ENCODE measurements at places on chromosomes 12 and 14. TPM values are rescaled to one million over a fixed set of nuclear protein-coding genes. Genes with fewer than 3 reads are reported as not detected.
A peak's percentile ranks its signal among the peaks of the same experiment; 100 is the strongest.

DNA sequence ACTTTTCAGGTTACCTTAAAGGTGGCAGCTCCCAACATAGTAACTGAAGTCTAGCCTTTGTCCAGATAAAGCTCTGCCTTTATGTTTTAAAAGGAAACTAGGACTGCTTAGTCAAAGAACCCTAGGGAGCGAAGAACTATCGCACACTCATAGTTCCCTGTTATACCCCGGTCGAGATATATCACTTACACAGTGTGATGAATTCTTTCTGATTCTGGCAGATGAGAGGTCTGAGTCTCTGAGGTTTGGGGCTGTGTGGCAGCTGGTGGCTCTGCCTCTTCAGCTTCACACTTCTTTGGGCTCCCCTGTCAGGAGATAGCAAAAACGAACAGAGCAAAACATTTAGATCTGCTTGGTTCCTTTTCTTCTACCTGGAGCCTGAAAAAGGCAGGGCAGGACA is 17.0 kb downstream of the ACIN1 start:
- peak overlapping the region; percentile 40 for H3K27ac ChIP-seq
- peaks cover 7% of the 10 kb centered on the region for H3K4me1 ChIP-seq
- no peaks in the 10 kb centered on the region for H3K27me3 ChIP-seq
- H3K4me3 ChIP-seq: no peak overlapping the region
- no peak for DNase-seq

DNA sequence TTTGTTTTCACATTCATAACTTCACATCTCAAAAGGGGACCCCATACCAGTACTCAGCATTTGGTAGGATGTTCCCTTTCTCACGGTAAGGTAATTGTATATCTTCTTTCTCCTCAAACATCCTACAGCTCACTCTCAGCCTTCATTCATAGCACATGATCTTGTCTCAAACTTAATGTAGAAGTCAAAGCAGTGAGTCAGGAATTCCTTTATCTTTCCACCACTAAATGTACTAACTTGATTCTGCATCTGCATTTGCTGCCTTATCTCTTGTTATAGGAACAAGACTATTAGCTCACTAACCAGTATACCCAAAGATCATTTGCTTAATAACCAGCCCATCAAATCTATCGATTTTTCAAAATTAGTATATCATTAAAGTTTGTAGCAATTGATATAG is 22.9 kb downstream of the CPSF2 start:
- H3K27me3 ChIP-seq: no peaks in the 10 kb centered on the region
- H3K4me1 ChIP-seq: no peaks in the 10 kb centered on the region

- no peak overlapping the region for H3K27ac ChIP-seq
- no peaks in the 10 kb centered on the region for H3K27me3 ChIP-seq
- no peak overlapping the region for H3K4me3 ChIP-seq
- no peak for DNase-seq
- H3K36me3 ChIP-seq: no peaks in the 10 kb centered on the region
These were observed 656.8 kb downstream of the VRK1 start for GRCh38 chr14:97453991-97454390.

- DNase-seq: no peak
- no peak overlapping the region for H3K27ac ChIP-seq
- no peaks in the 10 kb centered on the region for H3K4me1 ChIP-seq
- no peaks in the 10 kb centered on the region for H3K27me3 ChIP-seq
These were observed 21.4 kb downstream of the AGAP2 start for GRCh38 chr12:57717131-57717530.

- H3K4me1 ChIP-seq: no peaks in the 10 kb centered on the region
- no peaks in the 10 kb centered on the region for H3K27me3 ChIP-seq
- no peak overlapping the region for H3K4me3 ChIP-seq
- peaks cover 4% of the 10 kb centered on the region for H3K36me3 ChIP-seq
These were observed 79.2 kb downstream of the HECTD4 start for GRCh38 chr12:112303004-112303403.

DNA sequence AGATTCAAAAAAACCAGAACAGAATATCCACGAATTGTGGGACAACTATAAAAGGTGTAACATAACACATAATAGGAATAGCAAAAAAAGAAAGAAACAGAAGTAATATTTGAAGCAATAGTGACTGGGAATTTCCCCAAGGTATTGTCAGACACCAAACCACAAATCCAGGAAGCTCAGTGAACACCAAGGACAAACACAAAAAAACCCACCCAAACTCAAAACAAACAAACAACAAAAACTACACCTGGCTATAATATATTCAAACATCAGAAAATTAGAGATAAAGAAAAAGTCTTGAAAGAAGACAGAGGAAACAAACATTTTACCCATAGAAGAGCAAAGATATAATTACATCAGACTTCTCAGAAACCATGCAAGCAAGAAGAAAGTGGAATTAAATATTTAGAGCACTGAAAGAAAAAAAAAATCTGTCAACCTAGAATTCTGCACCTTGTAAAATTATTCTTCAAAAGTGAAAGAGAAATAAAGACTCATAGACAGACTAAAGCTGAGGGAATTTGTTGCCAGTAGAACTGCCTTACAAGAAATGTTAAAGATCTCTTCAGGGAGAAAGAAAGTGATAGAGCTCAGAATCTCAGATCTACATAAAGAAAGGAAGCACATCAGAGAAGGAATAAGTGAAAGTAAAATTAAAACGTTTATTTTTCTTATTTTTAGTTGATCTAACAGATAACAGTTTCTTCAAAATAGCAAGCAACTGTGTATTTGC is 12.1 kb upstream of the HMGA2 start:
- no peaks in the 10 kb centered on the region for H3K4me1 ChIP-seq
- no peak for DNase-seq
- H3K27me3 ChIP-seq: no peaks in the 10 kb centered on the region
- H3K27ac ChIP-seq: no peak overlapping the region
- H3K36me3 ChIP-seq: no peaks in the 10 kb centered on the region

- no peaks in the 10 kb centered on the region for H3K4me1 ChIP-seq
- no peaks in the 10 kb centered on the region for H3K27me3 ChIP-seq
- no peak for DNase-seq
- H3K36me3 ChIP-seq: no peaks in the 10 kb centered on the region
These were observed 33.1 kb downstream of the MAPK1IP1L start for GRCh38 chr14:55084401-55085059.

GRCh38 chr12:29212682-29213403 is 63.8 kb downstream of the FAR2 start:
- H3K36me3 ChIP-seq: no peaks in the 10 kb centered on the region
- DNase-seq: no peak
- H3K27ac ChIP-seq: no peak overlapping the region
- no peaks in the 10 kb centered on the region for H3K27me3 ChIP-seq

DNA sequence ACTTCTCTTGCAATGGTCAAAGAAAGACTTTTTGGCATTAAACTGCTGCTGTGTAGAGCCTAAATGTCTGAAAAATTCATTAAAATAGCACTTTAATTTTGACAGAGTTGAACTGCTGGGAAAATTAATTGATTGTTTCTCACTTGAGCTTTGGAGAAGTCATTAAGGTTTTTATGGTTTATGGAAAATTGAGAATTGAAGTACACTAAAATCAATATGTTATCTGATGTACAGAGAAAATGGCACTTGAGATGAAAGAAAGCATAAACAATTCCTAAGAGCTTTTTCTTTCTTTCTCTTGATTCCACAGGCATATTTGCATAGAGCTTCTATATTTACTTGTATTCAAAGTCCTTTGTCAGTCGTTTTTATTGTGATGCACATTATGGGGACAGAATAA is 188.5 kb upstream of the CAND1 start:
- H3K36me3 ChIP-seq: no peaks in the 10 kb centered on the region
- H3K4me3 ChIP-seq: no peak overlapping the region
- no peak overlapping the region for H3K27ac ChIP-seq
- no peaks in the 10 kb centered on the region for H3K4me1 ChIP-seq

DNA sequence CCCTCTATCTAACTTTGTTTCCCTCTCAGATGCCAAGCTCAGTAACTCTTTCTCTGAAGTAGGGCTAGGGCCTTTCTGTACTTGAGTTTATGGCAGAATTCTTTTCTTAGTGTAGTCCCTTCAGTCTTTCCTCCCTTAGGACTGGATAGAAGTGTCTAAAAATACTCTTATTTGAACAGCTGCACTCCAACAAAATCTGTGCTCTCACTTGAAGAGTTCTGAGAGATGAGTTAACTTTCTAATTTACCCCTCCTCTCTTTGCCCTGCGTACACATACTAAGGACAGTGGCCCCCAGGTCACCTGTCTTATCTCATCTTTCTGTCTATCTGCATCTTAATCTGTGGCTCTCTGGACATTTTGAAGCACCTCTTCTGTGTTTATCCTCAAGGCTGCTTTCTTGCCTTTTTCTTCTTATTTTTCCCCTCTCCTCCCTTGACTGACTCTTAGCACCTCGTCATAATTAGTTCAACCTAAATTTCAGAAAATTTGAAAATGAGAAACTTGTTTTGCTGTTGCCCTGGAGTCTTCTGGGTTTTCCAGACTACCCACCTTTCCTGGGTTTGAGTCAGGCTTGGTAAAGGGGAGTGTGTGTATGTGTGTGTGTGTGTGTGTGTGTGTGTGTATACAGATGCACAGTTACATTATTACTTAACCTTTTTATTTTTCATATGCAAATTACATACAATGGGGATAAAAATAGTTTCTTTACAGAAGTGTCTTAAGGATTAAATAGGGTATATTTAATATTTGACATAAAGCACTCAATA is 23.9 kb downstream of the NCKAP1L start:
- H3K4me1 ChIP-seq: no peaks in the 10 kb centered on the region
- no peak overlapping the region for H3K4me3 ChIP-seq
- H3K27ac ChIP-seq: no peak overlapping the region
- peaks cover 94% of the 10 kb centered on the region for H3K36me3 ChIP-seq
- DNase-seq: no peak

- H3K4me3 ChIP-seq: no peak overlapping the region
- no peak for DNase-seq
- H3K36me3 ChIP-seq: no peaks in the 10 kb centered on the region
- H3K27me3 ChIP-seq: no peaks in the 10 kb centered on the region
- no peak overlapping the region for H3K27ac ChIP-seq
- no peaks in the 10 kb centered on the region for H3K4me1 ChIP-seq
These were observed 89.8 kb downstream of the ZFP36L1 start for GRCh38 chr14:68703093-68703492.

DNA sequence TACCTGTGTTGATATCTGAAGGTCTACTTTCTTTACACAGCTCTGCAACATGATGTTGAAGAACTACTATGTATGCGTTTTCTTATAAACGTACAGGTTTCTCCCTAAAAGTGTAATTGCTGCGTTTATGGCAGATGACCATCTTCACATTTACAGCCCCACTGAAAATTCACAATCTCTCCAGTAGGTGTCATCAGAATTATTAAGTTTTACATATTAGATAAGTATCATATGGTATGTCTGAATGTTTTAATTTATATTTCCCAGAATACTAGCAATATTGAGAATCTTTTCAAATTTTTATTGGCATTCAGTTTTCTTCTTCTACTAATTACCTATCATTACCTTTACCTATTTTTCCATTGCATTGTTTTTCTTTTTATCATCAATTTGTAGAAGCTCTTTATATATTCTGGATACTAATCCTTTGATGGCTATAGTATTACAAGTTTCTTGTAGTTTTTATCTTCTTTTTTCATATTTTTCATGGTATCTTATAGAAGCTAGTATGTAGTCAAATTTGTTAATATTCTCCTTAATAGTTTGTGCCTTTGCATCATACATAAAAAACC is 123.5 kb downstream of the CAPZA3 start:
- H3K4me3 ChIP-seq: no peak overlapping the region
- no peaks in the 10 kb centered on the region for H3K36me3 ChIP-seq
- no peak overlapping the region for H3K27ac ChIP-seq
- DNase-seq: no peak
- no peaks in the 10 kb centered on the region for H3K4me1 ChIP-seq

GRCh38 chr14:92578511-92578910 is 64.9 kb downstream of the RIN3 start:
- H3K27me3 ChIP-seq: no peaks in the 10 kb centered on the region
- H3K36me3 ChIP-seq: no peaks in the 10 kb centered on the region
- H3K4me3 ChIP-seq: no peak overlapping the region
- H3K4me1 ChIP-seq: peaks cover 71% of the 10 kb centered on the region
- DNase-seq: no peak
- H3K27ac ChIP-seq: no peak overlapping the region

DNA sequence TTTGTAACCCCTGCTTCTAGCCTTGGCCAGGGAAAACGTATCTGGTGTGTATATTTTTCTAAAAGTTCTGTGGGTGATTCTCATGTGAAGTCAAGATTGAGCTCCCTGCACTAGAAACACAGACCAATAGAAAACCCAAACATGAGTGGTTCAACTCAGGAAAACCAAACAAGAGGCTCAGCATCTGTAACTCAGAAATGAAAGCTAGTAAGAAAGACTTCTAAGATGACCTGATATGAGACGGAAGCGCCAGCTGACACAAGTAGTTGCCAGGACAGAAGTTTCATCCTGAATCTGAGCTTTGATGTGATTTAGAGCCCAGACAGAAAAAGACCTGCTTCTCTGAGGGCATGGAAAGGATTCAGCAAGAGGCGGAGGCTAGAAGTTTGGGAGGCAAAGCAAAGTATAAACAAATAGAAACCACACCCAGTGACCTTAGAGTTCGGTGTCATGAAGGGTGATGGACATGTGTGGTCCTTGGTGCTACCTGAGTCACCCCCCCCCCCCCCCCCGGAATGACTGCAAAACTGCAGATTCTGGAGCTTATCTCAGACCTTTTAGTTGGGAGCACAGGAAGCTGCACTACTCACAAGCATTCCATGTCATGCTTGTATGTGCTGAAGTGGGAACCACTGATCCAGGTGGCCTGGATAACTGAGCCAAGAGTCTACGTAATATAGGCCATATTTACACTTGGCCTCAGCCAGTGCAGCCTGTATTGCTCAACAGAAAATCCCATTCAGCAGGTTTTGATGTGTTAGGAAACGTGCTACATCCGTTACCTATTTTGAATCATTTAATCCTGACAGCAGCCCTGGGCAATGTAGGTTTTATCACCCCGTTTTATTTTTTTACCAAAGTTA is 191.3 kb downstream of the ANO6 start:
- peaks cover 29% of the 10 kb centered on the region for H3K36me3 ChIP-seq
- no peak overlapping the region for H3K4me3 ChIP-seq
- H3K4me1 ChIP-seq: no peaks in the 10 kb centered on the region
- no peaks in the 10 kb centered on the region for H3K27me3 ChIP-seq

GRCh38 chr12:66713984-66714383 is 35.1 kb upstream of the GRIP1 start:
- peak overlapping the region; percentile 27 for H3K4me3 ChIP-seq
- H3K4me1 ChIP-seq: peaks cover 17% of the 10 kb centered on the region
- DNase-seq: no peak
- H3K27ac ChIP-seq: no peak overlapping the region
- H3K27me3 ChIP-seq: no peaks in the 10 kb centered on the region
- H3K36me3 ChIP-seq: no peaks in the 10 kb centered on the region

GRCh38 chr14:91731986-91732385 is at the start of gene CATSPERB:
TSS of gene CATSPERB (minus strand) at chr14:91732086. CDS start at chr14:91729479, 2,607 bp downstream.
- no peak within 1 kb of the TSS for H3K27ac ChIP-seq
- no peak for DNase-seq
- H3K27me3 ChIP-seq: no peaks in the 10 kb centered on the region

DNA sequence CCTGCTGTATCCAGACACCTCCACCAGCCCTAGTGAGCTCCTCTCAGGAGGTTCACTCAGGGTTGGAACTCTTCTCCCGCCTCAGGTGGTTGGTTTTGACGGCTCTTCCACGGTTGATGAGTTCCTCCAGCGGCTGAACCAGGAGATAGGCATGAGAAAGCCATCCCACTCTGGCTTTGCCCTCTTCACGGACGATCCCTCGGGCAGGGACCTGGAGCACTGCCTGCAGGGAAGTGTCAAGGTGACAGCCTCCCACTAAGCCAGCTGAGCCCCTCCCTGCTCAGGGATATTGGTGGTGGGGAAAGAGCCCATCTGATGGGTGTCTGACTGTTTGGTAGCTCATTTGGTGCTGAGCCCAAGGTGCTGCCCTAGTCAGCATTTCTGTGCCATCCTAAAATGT is 20.4 kb downstream of the PIGH start:
- H3K4me3 ChIP-seq: no peak overlapping the region
- no peaks in the 10 kb centered on the region for H3K4me1 ChIP-seq
- no peak overlapping the region for H3K27ac ChIP-seq
- no peaks in the 10 kb centered on the region for H3K27me3 ChIP-seq

The RTL1 gene
- not detected for total RNA-seq

The TESPA1 gene
- 80.6 TPM for total RNA-seq

The LMNTD1 gene
- not detected for total RNA-seq

The PLXNC1 gene
- total RNA-seq: 5.6 TPM

The TAS2R20 gene
- total RNA-seq: 0.46 TPM
